Heart left ventricle (tissue), 16 donors: ENCODE measurements at places on chromosomes 1 and 21. TPM values are rescaled to one million over a fixed set of nuclear protein-coding genes. Genes with fewer than 3 reads are reported as not detected.

- DNase-seq: peak; percentile 93
Observed at GRCh38 chr1:53837924-53838653, at the start of gene NDC1. Gene NDC1 (minus strand): TSS chr1:53838296. CDS start chr1:53838261, 35 bp downstream.

CCDC185 gene
- not detected for total RNA-seq

- DNase-seq: no peak
Observed at GRCh38 chr1:1981142-1981500, 22.5 kb downstream of the CFAP74 start.

CDK18 gene
- total RNA-seq: 107 TPM

DNA sequence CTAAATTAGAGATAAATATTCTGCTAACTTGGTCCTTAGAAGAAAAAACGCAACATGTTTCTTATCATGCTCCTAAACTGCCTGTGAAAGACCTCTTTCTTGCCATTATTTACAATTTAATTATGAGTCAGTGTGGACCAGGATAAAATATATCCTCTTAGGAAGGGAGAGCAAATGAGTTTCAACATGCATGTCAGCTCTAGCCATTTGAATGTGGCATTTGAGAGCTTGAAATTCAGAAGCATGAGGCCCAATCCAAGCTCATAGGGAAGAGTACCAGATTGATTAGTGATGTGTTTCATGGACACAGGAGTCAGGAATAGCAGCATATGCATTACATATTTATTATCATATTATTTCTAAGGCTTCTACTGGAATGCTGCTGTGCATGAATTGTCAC is 39.3 kb downstream of the TBX15 start:
- no peak for DNase-seq

- DNase-seq: no peak
Observed at GRCh38 chr1:28518745-28519341, 13.0 kb downstream of the RCC1 start.

- no peak for DNase-seq
Observed at GRCh38 chr1:52153898-52154297, 12.0 kb downstream of the ZFYVE9 start.

GRCh38 chr1:51622455-51622913 is 5.6 kb downstream of the OSBPL9 start:
- no peak for DNase-seq

DNA sequence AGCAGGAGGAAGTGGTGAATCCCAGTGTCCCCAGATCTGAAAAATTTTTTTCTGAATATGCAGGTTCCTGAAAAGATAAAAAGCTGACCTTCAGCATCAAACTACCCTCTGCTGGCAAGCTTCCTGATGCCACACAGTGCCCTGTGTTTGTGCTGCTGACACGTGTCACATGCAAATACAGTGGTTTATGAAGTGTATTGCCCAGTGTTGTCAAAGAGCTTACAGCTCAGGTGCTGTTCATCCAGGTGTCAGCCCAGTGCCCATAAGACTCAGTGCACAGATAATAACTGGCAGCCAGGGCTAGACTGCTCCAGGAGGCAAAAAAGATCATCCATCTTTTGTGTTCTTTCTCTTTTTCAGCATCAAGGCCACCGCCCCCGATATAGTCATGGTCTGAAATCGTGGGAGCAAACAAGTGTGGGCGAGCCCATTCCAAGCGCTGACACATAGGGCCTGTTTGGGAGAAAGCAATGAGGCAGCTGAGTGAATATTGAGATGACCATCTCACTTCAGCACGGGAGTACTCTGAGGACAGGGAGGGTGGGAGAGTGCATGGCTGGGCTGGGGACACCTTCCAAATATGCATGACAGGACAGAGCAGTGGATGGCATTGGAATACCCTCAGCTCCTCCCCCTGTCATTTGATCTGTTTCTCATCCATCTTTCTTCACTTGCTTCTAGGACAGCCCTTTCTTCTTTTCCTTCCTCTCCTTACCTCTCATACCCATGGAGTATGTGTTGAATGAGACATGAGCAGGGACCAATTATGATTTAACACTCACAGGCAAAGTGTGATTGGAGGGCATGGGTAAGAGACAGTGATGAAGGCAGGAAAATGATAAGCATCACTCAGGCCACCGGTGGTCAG is 6.4 kb upstream of the KCNK1 start:
- no peak for DNase-seq

MX2 gene
- total RNA-seq: 12.1 TPM

- DNase-seq: no peak
Observed at GRCh38 chr1:151892190-151892589, 17.1 kb downstream of the THEM4 start.

- DNase-seq: no peak
Observed at GRCh38 chr1:224237119-224237881, 54.3 kb downstream of the DEGS1 start.

AADACL4 gene
- not detected for total RNA-seq

- DNase-seq: no peak
Observed at GRCh38 chr1:206921772-206922265, at the start of gene FCMR. Gene FCMR (minus strand): TSS chr1:206921941. CDS start chr1:206921854, 87 bp downstream.

DNA sequence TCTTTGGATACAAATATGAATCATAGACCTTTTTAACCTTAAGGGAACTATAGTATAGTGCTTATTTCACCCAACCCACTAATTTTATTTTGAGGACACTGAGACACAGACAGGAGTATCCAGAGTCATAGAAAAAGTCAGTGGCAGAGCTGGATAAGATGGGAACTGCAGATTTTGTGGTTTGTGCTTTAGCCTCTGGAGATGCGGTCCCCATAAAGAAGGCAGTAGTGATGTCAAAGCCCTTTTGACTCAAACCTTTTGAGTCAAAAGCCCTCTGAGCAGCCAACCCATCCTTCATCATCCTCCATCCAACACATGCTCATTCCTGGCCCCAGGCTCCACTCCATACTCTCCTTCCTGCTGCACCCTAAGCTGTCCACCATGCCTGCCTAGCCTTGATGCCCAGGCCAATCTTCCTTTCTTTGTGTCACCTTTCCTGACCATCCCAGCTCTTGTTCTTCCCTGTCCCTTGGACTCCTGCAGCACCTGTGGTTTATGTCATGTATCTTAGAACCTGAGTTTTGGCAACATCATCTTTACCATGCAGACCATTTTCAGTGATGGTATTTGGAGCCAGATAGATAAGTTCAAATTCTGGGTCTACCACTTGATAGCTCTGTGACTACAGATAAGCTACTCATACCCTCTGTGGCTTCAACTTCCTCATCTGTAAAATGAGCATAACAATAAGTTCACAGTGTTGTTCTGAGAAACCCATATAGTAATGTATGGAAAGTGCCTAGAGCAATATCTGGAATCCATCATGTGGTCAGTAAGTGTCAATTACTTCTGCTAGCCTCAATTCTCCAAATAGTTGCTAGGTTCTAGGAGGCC is 20.1 kb downstream of the SLAMF1 start:
- no peak for DNase-seq

DNA sequence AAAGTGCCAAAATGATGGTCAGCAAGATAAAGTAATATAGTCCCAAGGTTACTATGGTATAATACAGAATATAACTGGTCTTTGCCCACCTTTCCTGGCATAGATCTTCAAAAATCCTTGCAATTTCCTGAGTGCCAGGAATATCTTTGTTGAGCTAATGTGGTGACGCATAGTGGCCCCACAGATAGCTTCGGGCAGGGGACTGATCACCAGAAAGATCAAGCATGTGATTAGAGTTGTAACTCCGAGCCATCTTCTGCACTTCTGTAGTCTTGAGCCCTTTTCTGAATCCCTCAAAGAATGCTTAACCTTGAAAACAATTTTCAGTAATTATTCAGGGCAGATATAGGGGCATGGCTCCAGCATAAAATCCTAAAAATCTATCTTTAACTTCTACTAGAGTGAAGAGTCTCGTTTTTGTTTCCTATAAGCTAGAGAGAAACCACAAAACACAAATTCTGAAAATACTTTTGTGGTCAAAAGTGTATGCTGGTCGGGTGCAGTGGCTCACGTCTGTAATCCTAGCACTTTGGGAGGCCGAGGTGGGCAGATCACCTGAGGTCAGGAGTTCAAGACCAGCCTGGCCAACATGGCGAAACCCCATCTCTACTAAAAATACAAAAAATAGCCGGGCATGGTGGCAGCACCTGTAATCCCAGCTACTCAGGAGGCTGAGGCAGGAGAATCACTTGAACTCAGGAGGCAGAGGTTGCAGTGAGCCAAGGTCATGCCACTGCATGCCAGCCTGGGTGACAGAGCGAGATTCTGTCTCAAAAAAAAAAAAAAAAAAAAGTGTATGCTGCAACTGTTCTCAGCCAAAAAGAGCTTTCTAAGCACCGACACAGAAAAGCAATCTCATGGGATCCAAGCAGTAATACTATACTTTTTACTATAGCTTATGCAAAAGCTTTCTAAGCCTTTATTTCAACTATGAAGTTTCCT is 62.8 kb downstream of the NVL start:
- DNase-seq: no peak
